ENCODE measurements at places on chromosomes 11 and 22.

- no peak for DNase-seq
These were observed 56.1 kb upstream of the NARS2 start for GRCh38 chr11:78630561-78631303.

GRCh38 chr22:30459181-30460052, 12.4 kb downstream of the SEC14L3 start:
- DNase-seq, result peak; percentile 30

DNA sequence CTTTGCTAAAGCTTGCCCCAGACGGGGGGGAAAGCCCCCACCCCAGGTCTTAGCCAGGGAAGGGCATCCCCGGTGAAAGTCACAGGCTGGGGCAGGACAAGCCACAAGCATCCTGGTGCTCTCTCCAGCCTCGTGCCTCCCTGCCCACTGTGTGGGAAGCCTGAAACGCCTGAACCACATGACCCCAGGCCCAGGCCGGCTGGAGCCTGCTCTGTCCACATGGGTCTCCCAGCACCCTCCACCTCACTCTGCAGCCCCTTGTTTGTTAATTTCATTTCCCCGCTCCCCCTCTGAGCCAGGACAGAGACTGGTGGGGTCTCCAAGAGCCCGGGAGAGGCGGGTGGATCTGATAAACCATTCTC, 58.3 kb upstream of the TCF20 start:
- no peak for DNase-seq

DNA sequence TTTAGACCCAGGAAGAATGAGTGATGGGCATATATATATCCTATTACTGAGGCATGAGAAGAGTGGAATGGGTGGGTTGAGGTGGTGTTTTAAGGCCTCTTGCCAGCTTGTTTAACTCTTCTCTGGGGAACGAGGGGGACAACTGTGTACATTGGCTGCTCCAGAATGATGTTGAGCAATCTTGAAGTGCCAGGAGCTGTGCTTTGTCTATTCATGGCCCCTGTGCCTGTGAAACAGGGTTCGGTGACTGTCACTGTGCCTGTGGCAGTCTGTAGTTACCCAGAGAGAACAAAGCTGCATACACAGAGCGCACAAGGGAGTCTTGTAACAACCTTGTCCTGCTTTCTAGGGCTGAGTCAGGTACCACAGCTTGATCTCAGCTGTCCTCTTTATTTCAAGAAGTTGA, 11.7 kb downstream of the LIMK2 start:
- DNase-seq, result no peak

GRCh38 chr22:45499746-45500145, 2.9 kb upstream of the FBLN1 start:
- DNase-seq, result no peak

Measured in bronchial epithelial cell (primary cell).